ENCODE measurements at places on chromosomes 6 and 20.

DNA sequence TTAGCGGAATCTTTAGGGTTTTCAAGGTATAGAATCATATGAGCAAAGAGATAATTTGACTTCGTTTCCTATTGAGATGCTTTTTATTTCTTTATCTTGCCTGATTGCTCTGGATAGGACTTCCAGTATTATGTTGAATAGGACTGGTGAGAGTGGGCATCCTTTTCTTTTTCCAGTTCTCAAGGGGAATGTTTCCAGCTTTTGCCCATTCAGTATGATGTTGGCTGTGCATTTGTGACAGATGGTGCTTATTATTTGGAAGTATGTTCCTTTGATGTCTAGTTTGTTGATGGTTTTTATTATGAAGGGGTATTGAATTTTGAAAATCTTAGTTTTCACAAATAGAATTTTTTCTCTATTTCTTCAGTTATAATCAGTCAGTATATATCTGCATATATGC, 656.6 kb upstream of the MAP3K7 start:
- no peak for DNase-seq

DNA sequence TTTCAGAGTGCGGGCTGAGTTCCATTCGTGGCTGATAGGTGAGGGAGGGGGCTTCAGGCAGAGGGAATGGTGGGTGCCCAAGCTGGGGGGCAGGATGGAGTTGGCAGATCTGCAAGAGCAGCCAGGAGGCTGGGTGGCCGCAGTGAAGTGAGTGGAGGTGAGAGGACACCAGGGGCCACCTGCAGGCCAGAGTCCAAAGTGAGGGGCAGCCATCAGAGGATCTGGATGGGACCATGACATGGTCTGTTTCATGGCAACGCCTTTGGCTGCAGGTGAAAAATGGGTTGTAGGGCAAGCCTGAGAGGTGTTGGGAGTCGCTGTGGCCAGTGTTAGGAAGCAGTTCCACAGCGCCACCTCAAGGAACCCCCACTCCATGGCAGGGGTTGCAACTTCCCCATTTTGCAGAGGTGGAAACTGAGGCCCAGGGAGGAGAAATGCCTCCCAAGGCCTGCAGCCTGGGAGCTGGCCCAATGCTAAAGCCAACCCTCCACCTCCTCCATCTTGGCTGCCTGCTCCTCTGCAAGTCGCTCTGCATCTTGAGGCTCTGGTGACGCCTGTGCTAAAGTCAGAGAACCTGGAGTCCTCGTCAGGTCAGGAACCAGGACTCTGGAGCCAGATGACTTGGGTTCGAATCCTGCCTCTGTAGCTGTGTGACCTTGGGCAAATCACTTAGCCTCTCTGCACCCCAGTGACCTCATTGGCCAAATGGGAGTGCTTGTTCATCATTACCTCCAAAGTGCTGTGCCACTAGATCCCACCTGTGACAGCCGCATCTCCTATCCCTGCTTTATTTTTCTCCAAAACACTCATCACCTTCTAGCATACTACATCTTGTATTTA, 153.8 kb downstream of the CEBPB start:
- no peak for DNase-seq

DNA sequence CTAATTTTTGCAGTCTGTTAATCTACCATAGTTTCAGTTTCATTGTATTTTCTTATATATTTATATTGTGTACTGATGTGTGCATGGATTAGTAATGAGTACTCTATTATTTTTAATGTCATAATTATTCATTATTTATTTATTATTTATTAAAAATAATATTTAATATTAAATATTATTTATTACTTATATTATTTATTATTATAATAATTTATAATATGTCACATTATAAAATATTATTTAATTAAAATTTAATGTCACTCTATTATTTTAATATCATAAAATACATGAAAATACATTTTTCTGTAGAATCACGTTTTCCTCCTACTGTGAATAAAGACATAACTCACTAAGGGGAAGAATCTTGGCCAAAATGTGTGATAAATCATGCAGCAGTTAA, 30.5 kb downstream of the POM121L2 start:
- DNase-seq, result no peak

DNA sequence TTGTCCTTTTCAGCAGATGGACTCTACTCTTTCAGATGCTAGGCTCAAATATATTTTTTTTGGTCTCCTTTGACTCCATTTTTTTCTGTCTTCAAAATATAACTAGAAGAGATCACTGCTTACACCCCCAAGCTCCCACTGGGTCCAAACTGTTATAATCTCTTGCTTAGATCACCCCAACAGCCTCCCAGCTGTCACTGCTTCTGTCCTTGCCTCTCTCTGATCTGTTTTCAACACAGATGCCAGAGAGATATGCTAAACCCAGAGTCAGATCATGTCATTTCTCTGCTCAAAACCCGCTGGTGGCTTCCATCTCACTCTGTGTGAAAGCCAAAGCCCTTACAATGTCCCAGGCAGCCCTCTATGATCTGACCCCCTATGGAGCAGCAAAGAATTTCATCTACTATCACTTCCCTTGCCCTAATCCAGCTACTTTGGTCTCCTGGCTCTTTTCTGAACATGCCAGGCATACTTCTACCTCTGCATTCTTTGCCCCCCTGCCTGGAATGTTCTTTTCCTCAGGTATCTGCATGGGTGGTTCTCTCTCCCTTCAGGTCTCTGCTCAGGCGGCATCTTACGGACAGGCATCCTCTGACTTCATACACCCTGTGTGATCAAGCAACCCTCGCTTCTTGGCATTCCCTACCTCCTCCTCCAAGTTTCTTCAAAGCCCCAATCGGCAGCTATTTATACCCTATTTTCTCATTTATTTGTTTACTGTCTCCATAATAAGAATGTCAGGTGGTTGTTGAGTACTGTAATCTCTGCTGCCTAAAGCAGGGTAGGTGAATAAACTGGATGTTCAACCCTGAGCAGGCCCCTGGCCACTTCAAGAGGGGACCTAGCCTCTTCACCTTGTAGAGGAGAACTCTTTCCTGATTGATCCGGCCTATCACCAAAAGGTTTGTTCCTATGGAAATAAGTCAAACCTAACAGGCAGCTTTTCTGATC, 43.6 kb upstream of the SLC4A11 start:
- no peak for DNase-seq

- no peak for DNase-seq
These were observed 33.7 kb upstream of the PAQR8 start for GRCh38 chr6:52328303-52328662.

DNA sequence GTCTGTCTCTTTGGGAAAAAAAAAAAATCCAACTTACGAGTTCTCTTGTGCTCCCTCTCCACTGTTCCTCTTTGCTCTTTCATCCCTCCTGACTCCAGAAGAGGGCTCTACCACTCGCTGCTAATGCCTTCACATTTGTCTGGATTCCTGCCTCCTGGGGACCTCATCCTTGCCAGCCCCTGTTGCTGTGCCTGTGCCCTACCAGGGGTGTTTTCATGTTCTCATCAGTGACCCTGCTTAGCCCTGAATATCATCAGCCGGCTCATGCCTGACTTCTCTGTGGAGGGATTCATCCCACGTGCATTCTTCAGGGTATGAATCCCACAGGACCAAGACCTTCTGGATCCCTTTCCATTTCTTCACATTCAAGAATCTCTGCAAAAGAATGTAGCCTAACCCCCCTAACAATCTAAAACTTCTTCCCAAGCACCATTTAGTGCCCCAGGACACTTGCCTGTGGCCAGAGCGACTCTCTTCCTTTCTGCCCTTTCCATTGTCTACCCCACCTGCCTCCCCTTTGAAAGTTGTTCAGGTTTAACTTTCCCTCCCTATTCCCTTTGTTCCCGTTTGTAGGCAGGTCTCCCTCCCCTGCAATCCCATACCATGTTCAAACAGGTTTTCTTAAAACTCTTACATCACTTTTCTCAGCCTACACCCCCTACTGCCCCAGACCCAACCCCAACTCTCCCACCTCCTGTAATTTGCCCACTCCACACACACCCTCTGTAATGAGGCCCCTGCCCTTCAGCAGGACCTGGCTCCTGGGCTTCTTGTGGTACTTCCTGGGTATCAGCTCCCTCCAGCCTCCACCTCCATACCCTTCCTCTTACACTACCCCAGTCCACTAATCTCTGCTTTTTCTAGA, 50.2 kb downstream of the RREB1 start:
- no peak for DNase-seq

Data from Jurkat, Clone E6-1 (cell line).